ENCODE measurements at places on chromosomes 3 and 15.

DNA sequence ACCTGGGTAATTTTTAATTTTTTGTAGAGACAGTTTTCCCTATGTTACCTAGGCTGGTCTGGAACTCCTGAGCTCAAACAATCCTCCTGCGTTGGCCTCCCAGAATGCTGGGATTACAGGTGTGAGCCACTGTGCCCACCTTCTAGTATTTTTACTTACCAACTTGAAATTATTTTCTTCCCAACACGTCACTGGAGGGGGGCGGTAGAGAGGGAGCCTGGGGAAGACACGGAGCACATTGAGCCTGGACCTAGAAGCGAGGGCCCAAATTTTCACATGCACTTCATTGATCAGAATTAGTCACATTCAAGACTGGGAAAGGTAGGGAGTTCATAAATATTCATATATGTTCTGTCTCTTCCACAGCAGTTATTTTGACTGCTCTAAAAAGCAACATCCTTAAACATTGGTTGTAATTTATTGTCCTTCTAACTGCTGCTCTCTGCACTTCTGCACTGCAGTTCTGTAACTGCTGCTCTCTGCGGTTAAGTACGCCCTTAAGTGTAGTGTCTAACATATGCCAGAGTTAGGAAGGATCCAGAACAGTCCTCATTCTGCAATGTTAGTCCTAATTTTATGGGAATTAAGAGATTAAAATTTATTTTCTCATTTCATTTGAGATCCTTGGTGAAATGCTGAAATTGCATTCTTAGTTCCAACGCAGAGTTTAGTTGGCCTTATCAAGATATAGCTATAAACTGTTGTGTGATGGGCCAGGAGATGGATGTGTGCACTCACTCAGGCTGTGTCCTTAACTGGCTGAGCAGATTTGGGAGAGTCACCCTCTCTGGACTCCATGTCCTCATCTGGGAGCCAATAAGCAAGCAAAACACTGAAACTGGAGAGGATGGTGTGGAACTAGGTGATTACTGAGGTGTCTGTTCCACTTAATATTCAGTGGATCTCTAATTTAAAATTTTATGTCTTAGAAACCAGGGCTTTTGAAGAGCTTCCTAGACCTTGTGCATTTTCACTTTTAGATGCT lies 98.2 kb downstream of the STRIT1 start:
- H3K4me3 ChIP-seq = no peak overlapping the region
- H3K36me3 ChIP-seq = no peaks in the 10 kb centered on the region
- no peak for DNase-seq
- no peaks in the 10 kb centered on the region for H3K27me3 ChIP-seq
- no peaks in the 10 kb centered on the region for H3K4me1 ChIP-seq
- H3K27ac ChIP-seq = no peak overlapping the region

DNA sequence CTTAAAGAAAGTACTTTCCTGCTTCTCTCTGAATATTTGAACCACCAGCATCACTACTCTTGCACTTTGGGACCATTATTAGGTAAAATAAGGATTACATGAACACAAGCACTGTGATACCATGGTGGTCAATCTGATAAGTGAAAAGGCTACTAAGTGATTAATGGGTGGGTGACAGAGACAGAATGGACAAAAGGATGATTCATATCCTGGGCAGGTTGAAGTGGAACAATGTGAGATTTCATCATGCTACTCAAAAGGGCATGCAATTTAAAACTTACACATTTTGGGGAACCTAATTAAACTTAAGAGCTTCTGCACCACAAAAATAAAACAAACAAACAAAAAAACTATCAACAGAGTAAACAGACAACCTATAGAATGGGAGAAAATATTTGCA lies 172.0 kb upstream of the CD96 start:
- no peaks in the 10 kb centered on the region for H3K4me1 ChIP-seq
- H3K27me3 ChIP-seq = no peaks in the 10 kb centered on the region
- DNase-seq = no peak
- H3K4me3 ChIP-seq = no peak overlapping the region

GRCh38 chr3:149417174-149417573 lies 39.7 kb upstream of the TM4SF1 start:
- no peaks in the 10 kb centered on the region for H3K27me3 ChIP-seq
- no peak overlapping the region for H3K4me3 ChIP-seq
- H3K36me3 ChIP-seq = no peaks in the 10 kb centered on the region
- DNase-seq = no peak

- H3K4me3 ChIP-seq = no peak overlapping the region
- H3K27me3 ChIP-seq = no peaks in the 10 kb centered on the region
- no peak for DNase-seq
Observed at GRCh38 chr3:141798448-141798845, 35.2 kb downstream of the GRK7 start.

DNA sequence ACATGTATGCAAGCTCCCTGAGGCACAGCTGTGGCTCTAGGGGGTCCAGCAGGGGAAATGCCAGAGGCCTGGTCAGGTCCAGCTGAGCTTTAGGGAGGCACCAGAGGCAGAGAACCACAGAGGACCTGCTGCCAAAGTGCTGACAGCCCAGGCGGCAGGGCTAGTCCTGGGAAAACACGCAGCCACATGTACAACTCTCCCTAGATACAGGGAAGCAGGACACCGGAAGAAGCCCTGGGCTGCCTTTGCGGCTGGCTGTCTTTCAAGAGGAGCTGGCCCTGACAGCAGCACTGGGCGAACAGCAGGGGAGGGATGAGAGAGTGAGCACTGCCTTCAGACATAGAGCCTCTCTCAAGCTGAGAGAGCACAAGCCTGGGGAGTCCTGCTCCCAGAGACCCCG lies 40.7 kb downstream of the RFT1 start:
- H3K27me3 ChIP-seq = no peaks in the 10 kb centered on the region
- H3K4me3 ChIP-seq = no peak overlapping the region
- H3K27ac ChIP-seq = no peak overlapping the region

DNA sequence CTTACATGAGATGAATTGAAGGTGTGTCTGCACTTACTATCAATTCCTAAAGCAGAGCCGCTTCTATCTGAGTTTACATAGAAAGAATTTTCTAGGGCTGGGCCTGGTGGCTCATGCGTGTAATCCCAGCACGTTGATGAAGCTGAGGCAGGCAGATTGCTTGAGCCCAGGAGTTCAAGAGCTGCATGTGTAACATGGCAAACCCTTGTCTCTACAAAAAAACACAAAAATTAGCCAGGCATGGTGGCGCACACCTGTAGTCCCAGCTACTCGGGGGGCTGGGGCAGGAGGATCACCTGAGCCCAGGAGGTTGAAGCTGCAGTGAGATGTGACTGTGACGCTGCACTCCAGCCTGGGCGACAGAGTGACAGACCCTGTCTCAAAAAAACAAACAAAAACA lies 18.1 kb upstream of the ATP13A3 start:
- H3K27me3 ChIP-seq = no peaks in the 10 kb centered on the region
- no peaks in the 10 kb centered on the region for H3K36me3 ChIP-seq
- no peak overlapping the region for H3K27ac ChIP-seq
- DNase-seq = no peak
- no peaks in the 10 kb centered on the region for H3K4me1 ChIP-seq

DNA sequence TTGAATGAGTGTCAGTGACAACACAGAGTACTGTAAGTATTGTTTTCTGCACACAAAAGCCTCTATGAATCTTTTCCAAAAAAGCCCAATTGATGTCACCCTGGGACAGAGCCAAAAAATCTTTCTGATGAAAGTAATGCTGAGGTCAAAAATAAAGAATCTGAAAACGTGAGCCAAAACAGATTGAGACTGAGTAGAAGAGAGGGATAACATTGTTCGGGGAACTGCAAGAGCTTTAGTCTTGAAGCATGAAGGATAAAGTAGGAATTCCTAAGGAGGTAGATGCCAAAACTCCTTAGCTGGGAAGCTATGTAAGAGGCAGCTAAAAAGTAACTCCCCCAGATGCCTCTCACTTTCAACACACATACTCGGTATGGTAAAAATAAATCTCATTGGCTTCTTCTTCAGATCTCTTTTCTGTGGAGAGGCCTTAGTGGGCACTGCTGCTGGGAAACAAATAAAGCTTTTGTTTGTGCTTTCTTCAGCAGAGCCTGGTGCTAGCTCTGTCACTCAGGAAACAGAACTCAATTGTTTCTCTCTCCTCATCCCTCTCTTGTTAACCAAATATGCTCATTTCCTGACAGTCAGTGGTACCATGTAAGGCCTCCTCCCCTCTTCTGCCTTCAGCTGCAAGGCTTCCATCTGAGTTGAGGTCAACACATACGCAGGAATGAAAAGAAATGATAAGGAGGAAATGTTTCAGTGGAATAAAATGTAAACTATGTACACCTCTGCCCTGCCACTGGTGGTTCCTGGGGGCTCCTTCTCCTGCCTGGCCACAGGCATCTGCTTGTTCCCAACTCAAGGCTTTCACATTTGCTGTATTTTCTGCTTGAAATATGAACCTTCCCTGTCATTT lies 58.1 kb downstream of the CD200 start:
- no peak overlapping the region for H3K27ac ChIP-seq
- H3K4me1 ChIP-seq = peaks cover 9% of the 10 kb centered on the region
- DNase-seq = no peak
- no peak overlapping the region for H3K4me3 ChIP-seq
- no peaks in the 10 kb centered on the region for H3K27me3 ChIP-seq

- H3K4me3 ChIP-seq = no peak overlapping the region
- no peak overlapping the region for H3K27ac ChIP-seq
- no peaks in the 10 kb centered on the region for H3K27me3 ChIP-seq
- H3K36me3 ChIP-seq = no peaks in the 10 kb centered on the region
- DNase-seq = no peak
Observed at GRCh38 chr15:40053079-40053830, 14.3 kb upstream of the SRP14 start.

GRCh38 chr3:58603606-58604005 lies 26.4 kb upstream of the FAM107A start:
- H3K4me3 ChIP-seq = no peak overlapping the region
- no peaks in the 10 kb centered on the region for H3K36me3 ChIP-seq
- no peak overlapping the region for H3K27ac ChIP-seq
- no peaks in the 10 kb centered on the region for H3K4me1 ChIP-seq
- H3K27me3 ChIP-seq = no peaks in the 10 kb centered on the region

DNA sequence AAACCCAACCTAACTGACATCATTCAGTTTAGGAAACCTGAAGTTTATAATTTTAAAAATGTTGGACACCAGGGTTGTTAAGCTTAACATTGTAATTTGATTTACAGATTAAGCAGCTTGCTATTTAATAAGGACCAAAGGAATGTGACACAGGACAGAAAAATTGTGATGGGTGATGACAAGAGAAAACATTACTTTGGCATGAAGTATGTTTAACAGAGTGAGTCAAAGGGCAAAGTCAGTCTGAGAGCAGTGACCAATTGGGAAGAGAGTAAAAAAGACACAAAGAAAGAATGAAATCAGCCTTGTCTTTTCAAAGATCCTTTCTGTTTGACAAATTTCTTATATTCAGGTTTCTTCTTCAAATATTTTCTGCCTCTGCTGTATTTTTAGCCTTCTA lies 1301.6 kb downstream of the SI start:
- H3K27me3 ChIP-seq = no peaks in the 10 kb centered on the region
- no peak overlapping the region for H3K27ac ChIP-seq
- DNase-seq = no peak
- H3K4me3 ChIP-seq = no peak overlapping the region

GRCh38 chr15:27464941-27465612 lies 494.1 kb downstream of the GABRG3 start:
- H3K27me3 ChIP-seq = no peaks in the 10 kb centered on the region
- H3K27ac ChIP-seq = no peak overlapping the region
- no peak overlapping the region for H3K4me3 ChIP-seq
- no peaks in the 10 kb centered on the region for H3K36me3 ChIP-seq
- DNase-seq = no peak
- H3K4me1 ChIP-seq = no peaks in the 10 kb centered on the region

DNA sequence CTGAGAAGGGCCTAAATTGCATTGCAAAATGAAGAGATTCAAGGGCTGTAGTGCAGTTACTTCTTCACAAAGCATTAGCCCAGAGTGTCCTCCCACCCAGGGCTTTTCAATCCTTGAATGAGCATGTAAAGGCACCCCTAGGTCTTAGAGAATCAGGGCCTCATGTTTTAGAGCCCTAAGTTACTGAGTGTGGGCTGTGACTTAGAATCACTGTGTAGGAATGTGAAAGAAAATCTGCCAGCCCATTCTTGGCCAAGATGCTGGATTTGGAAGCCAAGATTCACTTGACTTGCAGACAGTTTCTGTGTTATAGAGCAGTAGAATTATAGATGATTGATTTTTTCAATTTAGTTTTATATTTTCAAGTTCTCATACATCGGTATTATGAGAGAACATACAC lies 153.2 kb downstream of the MYRIP start:
- no peaks in the 10 kb centered on the region for H3K36me3 ChIP-seq
- no peak for DNase-seq
- no peak overlapping the region for H3K4me3 ChIP-seq
- no peaks in the 10 kb centered on the region for H3K27me3 ChIP-seq
- no peak overlapping the region for H3K27ac ChIP-seq
- H3K4me1 ChIP-seq = no peaks in the 10 kb centered on the region

DNA sequence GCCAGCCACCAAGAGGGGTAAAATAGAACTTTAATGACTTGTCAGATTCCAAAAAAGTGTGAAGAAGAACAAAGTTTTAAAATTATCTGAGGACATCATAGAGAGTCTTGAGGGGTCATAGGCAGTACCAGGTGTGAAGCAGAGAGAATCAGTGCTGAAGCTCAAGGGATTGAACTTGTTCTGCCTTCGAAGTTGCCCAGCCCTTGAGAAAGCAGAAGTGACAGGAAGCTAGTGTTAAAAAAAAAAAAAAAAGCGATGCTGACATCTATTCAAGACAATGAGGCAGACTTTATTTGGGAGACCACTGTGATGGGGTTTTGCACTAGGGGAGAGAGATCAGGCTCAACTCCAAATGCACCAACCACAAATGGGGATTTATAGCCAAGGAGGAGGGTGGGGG lies 21.8 kb downstream of the FBXO22 start:
- no peaks in the 10 kb centered on the region for H3K36me3 ChIP-seq
- no peak overlapping the region for H3K27ac ChIP-seq
- no peak overlapping the region for H3K4me3 ChIP-seq
- no peak for DNase-seq
- no peaks in the 10 kb centered on the region for H3K27me3 ChIP-seq

DNA sequence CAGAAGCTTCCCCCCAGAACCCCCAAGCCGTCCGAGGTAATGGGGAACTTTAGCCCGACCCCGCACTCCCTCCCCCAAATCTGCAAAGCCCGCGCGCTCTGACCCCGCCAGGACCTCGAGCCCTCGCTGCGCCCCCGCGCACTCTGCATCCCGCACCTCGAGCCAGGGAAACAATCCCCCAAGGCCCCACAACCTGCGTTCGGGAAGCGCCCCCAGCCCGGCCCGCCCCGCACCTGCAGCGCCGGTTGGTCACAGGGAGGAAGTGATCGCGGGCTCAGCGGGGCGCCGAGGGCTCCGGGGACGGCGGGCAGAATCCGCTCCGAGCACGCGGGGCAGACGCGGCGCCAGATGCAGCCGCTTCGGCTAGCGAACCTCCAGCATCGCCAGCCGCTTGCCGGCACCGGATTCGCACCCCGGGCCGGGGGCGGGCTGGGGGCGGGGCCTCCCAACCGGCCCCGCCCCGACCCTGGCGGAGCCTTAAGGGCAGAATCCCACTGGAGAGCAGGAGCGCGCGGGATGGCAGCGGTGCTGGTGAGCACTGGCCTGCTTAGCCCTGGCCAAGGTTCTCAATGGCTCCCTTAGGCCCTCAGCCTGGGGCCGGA lies at the start of gene CAMKV:
Gene CAMKV, minus strand, starts transcription at position 382 of the 602 bp plus-strand sequence. CDS start 7,518 bp downstream, outside the sequence.
- H3K27me3 ChIP-seq = peaks cover 22% of the 10 kb centered on the region
- no peaks in the 10 kb centered on the region for H3K36me3 ChIP-seq
- no peak within 1 kb of the TSS for H3K27ac ChIP-seq
- H3K4me3 ChIP-seq = no peak within 1 kb of the TSS
- peaks cover 6% of the 10 kb centered on the region for H3K4me1 ChIP-seq

GRCh38 chr3:30282154-30282696 lies 324.2 kb upstream of the TGFBR2 start:
- no peak overlapping the region for H3K4me3 ChIP-seq
- H3K27ac ChIP-seq = no peak overlapping the region
- no peaks in the 10 kb centered on the region for H3K27me3 ChIP-seq

All from CD8-positive, alpha-beta memory T cell (primary cell).